Stimulated activated CD4-positive, alpha-beta T cell treated with anti-CD3 and anti-CD28 coated beads, Interleukin-4, amount 100 ng/mL, for 24 hours (primary cell): ENCODE measurements at places on chromosomes 12 and 14.
A peak's percentile ranks its signal among the peaks of the same experiment; 100 is the strongest.

DNA sequence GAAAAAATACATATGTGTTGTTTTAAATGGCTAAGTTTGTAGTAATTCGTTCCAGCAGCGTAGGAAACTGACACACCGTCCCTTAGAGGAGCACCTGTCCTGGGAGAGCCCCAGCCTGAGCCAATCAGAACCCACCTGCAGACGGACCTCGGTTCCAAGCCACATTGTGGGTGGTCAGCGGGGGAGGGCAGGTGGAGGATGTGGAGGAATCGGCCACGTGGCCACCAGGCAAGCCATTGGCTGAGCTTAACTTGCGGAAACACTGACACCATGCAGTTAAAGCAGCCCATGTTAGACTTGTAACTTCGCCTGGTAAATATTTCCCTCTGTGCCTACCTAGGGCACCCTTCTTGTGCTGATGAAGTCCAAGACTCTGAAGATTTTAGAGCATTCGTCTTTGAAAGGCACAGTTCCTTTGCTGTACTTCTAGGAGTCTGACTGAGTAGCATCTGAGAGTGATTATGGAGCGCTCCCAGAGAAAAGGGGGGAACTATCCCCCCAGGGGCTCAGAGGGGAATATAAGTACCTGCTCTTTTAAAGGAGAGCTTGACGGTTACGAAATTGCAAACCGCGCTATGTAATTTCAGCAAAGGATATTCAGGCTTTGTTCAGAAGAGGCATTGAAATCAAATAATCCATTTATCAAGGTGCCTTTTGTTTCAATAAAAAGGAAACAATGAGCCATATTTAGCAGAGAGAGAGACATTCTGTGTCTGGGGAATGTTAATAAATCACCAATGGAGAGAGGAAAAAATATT lies 135.7 kb downstream of the TMEM132C start:
- DNase-seq = no peak

- peak; percentile 68 for DNase-seq
These were observed 117.8 kb downstream of the PHLDA1 start for GRCh38 chr12:75913502-75914351.

DNA sequence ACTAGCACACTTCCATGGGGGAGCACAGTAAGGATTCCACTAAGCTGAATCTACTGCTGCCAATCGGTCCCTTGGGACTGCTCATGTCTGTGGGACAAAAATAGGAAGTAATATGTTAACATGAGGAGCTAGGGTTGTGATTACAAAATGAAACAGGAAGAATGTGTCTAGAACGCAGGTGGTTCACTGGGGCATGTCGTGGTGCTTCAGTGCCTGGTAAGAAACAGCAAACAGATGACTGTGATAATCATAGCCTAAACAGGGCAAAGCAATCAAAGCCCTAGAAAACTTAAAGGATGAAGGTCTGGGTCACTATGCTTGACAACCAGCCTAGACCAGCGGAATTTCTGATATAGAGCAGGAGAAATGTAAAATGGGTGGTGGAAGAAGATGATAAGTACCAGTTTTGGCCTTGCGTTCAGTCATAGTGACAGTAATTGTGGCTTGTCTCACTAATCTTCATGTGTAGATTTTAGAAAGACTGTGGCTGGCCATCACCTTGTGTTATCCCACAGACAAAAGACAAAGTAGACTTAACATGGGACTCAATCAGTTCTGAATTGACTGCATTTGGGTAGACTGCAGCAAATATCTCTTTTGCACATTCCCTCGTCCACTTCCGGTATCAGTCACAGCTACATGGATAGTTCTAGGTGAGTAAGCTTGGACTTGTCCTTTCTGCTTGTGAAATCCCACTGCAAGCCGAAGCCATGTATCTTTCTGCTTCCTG lies 51.4 kb downstream of the WASHC3 start:
- DNase-seq = no peak

GRCh38 chr12:50925342-50925651 lies 27.0 kb upstream of the HIGD1C start:
- DNase-seq = no peak

DNA sequence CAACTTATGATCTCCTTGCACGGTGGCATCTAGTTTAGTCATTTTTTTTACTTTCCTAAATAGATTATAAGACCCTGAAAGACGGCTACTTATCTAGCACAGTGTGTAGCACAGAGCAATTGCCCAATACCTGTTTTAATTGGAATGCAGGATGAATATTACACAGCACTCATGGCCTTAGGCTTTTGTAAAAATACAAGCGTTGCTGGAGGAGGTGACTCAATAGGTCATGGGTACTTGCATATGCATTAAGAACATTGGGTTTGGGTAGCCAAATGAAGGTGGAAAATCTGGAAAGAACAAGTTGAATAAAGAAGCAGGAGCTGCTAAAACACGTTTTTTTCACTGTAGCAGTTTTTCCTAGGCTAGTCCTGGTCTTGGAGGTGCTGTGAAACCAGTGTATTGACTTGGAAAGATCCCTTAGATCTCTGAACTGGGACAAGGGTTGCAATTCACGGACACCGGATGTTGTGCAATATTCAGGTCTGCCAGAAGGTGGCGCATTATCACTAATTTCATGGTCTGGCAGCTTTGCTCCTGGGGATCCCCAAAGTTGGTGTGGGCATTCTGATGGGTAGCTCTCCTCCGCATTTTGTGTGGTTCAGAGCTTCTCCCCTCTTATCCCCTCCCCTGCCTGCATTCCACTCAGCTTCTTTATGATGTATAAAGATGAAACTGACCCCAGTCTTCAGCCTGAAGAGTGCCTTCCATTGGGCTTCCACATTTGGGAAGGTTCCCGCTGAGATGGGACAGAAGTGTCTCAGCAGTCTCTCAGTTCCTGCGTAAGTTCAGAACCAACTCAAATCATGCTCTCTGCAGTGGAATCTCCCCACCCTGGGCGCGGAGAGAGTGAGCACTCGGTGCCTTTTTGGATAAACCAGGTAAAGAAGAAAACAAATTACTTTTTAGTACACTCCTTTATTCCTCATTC lies 278.3 kb downstream of the NRXN3 start:
- peak; percentile 7 for DNase-seq

GRCh38 chr14:66234411-66234810 lies 251.8 kb upstream of the CCDC196 start:
- no peak for DNase-seq

GRCh38 chr14:44609876-44610510 lies 102.9 kb upstream of the FSCB start:
- no peak for DNase-seq
